ENCODE measurements at places on chromosomes 2 and 18.

- no peak for DNase-seq
Observed at GRCh38 chr2:195356920-195357440, 300.0 kb upstream of the SLC39A10 start.

DNA sequence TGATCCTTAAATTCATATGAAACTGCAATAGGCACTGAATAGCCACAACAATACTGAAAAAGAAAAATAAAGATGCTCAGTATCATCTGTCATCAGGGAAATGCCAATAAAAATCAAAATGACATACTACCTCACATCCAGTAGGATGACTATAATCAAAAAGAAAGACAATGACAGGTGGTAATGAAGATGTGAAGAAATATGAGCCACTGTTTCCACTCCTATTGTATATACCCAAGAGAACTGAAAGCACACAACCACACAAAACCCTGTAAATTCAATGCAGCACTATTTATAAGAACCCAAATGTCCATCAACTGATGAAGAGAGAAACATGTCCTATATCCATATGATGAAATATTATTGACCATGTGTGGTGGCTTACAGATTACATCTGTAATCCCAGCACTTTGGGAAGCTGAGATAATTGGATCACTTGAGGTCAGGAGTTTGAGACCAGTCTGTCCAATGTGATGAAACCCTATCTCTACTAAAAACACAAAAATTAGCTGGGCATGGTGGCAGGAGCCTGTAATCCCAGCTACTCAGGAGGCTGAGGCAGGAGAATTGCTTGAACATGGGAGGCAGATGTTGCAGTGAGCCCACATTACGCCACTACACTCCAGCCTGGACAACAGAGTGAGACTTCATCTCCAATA, 39.9 kb downstream of the MAP3K2 start:
- DNase-seq, result no peak

DNA sequence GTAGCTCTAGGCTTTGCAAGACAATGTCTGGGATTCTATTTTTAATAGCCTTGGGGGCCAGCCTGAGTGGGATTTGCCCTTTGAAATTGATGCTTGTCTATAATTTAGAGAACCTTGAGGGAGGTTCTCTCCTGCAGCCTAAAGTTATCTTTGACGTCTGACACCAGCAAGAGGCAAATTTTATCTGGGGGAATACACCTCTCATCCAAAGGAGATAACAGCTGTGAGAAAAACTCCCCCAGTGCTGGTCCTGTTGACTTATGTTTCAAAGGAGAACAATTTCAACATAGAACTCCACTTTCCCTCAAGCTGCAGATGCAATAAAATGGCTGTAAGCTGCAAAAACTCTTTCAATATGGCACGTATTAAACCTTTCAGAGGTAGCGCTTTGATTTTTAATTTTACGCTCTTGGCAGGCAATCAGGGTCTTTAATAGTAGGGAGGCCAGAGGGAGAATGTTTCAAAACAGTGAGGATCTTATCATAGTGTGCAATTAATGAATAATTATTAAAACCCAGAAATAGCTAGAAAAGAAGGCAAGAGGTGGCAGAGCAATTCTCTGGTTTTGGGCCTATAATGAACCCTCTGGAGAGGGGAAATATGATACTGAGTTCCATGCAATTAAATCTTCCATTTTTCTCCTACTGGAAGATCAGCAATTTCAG, 62.4 kb downstream of the LYPD1 start:
- no peak for DNase-seq

- no peak for DNase-seq
Observed at GRCh38 chr2:19256121-19256601, 102.3 kb downstream of the OSR1 start.

GRCh38 chr18:38444971-38445803, 879.6 kb upstream of the CELF4 start:
- no peak for DNase-seq

- DNase-seq, result peak; percentile 59
Observed at GRCh38 chr2:60555066-60555782, 1.8 kb upstream of the BCL11A start.

DNA sequence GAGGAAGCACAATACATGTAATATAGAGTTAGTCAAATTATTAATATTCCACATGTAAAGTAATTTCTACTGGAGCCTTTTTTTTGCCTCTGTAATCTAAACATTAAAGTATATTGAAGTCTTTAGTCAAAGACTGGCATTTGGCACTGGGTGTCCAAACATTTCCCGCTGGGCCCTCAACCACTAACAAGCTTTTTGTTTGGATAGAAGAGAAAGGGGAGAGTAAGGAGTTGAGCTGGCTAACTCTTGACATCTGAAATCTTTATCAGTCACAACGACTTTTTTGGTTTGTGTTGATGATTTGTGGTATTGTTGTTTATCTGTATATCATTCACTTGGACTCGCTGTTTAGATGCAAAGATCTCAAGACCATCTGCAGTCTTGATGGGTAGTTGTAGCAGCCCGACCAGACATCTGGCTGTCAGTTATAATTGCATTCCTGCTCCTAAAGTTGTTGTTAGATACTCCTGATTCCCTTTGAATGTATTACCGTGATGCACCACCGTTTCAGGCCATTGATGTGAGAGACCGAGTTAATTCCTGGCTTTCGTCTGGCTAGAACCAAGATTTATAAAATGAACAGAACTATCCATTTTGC, 379.6 kb downstream of the MTX2 start:
- DNase-seq, result no peak

- DNase-seq, result no peak
Observed at GRCh38 chr2:206125901-206126300, 33.3 kb downstream of the NDUFS1 start.

GRCh38 chr2:99404797-99405669, 67.8 kb downstream of the EIF5B start:
- no peak for DNase-seq

GRCh38 chr2:198591586-198591985, 787.2 kb downstream of the PLCL1 start:
- no peak for DNase-seq

GRCh38 chr18:66235206-66235605, 368.7 kb downstream of the CDH19 start:
- DNase-seq, result no peak

GRCh38 chr18:76953583-76954233, 131.4 kb downstream of the ZNF236 start:
- no peak for DNase-seq

- DNase-seq, result no peak
Observed at GRCh38 chr2:162245781-162246180, 2.5 kb upstream of the FAP start.

GRCh38 chr2:226407135-226407534, 392.5 kb downstream of the IRS1 start:
- DNase-seq, result no peak

GRCh38 chr2:6970976-6971480, 53.8 kb downstream of the RNF144A start:
- DNase-seq, result no peak

DNA sequence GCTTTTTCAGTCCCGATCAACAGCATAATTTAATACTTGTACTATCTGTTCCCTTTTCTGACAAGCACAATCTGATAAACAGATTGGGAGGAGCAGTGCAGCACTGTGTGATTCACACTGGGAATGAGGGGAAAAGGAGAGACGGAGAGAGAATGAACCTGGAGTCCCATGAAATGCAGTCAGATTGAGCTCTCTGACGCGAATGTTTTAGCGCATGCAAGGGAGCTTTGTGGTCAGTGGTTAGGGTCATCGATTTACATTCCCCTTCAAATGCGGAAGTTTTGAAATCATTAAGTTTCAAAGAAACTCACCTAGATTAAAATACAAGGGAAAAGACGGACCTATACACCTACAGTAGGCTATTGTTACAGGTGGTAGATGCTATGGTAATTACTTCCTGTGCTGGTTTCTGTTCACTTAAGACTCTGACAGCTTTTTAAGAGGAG, 99.6 kb downstream of the KCTD1 start:
- no peak for DNase-seq

- no peak for DNase-seq
Observed at GRCh38 chr2:145626301-145626700, 1106.4 kb upstream of the ZEB2 start.

- peak; percentile 40 for DNase-seq
Observed at GRCh38 chr2:6826081-6826913, 39.4 kb downstream of the CMPK2 start.

GRCh38 chr2:202758128-202758527, 113.4 kb downstream of the ICA1L start:
- no peak for DNase-seq

GRCh38 chr2:1988594-1988993, 244.3 kb upstream of the PXDN start:
- no peak for DNase-seq

- no peak for DNase-seq
Observed at GRCh38 chr2:209956271-209956670, 46.2 kb upstream of the RPE start.

DNA sequence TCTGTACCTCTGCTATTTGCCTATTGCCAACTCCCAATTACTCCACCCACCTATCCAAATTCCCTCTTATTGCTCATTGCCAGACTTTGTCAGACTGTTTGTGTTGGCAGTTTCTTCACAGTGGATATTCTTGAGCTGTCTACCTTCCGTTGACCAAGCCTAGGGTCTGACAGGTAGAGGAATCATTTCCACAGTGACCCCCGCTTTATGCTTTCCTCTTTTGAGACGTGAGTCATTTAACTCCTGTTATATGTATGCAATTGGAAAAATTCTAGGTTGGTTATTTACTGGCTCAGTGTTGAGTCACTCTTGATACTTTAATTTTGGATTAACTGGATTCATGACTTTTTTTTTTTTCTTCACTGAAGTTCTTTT, 187.7 kb downstream of the IRS1 start:
- DNase-seq, result no peak

- DNase-seq, result no peak
Observed at GRCh38 chr2:224263571-224264043, 138.3 kb downstream of the FAM124B start.

DNA sequence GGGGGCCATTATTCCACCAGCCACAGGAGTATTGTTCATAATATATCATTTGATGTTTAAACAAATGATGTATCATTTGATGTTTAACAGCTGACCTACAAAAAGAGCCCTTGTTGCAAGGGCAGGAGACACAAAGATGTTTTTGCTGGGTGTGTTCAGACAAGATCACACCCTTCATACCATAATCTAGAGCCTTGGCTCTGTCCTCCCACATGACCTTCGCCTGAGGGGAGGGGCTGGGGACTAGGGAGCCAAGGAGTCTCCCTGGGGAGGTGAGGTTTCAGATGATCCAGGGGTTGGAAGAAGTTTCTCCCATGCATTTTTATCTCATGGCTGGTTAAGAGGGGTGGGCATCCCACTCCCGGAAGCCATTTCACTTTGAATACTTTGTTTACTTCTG, 33.5 kb downstream of the CDC42EP3 start:
- no peak for DNase-seq

DNA sequence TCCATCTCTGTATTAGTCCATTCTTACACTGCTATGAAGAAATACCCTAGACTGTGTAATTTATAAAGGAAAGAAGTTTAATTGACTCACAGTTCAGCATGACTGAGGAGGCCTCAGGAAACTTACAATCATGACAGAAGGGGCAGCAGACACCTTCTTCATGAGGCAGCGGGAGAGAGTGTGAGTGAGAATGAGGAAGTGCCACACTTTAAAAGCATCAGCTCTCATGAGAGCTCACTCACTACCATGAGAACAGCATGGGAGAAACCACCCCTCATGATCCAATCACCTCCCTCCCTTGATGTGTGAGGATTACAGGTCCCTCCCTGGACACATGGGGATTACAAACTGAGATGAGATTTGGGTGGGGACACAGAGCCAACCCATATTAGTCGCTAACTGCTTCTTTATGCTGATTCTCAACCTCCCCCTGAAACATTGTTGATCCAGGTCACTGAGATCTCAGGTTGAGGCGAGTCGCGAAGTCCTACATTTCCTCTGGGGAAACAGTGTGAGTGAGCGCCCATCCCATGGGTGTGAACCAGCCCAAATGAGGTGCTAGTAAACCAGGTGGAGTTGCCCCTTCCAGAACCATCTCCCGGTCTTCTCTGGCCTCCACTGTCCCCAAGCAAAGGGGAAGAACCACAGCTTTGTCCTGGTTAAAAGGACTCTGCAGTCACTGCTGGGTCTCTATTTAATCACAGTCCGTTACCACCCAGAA, 123.8 kb downstream of the CAPN13 start:
- no peak for DNase-seq

GRCh38 chr18:39435996-39436395, 1870.4 kb upstream of the CELF4 start:
- DNase-seq, result no peak

DNA sequence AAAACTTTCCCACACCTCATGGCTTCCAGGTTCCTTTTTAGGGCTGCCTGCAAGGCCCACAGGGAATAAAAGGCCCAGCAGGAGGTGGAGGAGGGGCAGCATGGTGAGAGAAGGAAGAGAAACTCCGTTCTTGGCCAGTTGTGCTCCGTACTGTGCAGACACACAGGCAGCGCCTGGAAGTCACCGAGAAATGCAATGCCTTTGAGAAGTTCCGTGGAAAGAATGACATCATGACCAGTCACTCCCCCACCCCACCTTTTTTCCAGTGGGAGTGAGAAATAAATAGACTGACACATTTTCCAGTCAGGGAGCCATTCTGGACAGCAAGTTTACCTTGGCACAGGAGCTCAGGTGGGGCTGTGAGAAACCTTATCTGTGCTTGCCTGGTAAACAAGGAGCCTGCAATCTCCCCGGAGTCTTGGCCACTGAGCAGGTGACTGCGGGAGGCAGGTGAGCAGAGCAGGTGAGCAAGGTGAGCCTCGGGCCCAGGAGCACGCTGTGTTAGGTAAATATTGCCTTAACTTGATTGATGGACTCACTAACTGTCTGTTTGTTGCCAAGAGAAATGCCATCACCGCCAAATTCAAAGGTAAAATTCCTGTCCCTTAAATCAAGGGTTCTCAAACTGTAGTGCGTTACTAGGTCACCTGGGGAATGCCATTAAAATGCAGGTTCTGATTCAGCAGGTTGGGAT, 13.5 kb upstream of the LBH start:
- no peak for DNase-seq
